ENCODE measurements at places on chromosomes 2 and 18. TPM values are rescaled to one million over a fixed set of nuclear protein-coding genes. Genes with fewer than 3 reads are reported as not detected.

The ABCG8 gene
- not detected for total RNA-seq

The PLEKHH2 gene
- total RNA-seq = 0.58 TPM

The POTEI gene
- not detected for total RNA-seq

The TDRD15 gene
- not detected for total RNA-seq

The POTEJ gene
- not detected for total RNA-seq

The CYP27A1 gene
- 0.10 TPM for total RNA-seq

The HOXD12 gene
- total RNA-seq = not detected

The SPR gene
- 0.31 TPM for total RNA-seq

The C18orf54 gene
- 7.1 TPM for total RNA-seq

The VSNL1 gene
- total RNA-seq = not detected

The CNTNAP5 gene
- not detected for total RNA-seq

The ACKR3 gene
- 6.1 TPM for total RNA-seq

The PRKAG3 gene
- not detected for total RNA-seq

The ADGRF3 gene
- total RNA-seq = 5.2 TPM

The IL1R2 gene
- not detected for total RNA-seq

The GAREM1 gene
- total RNA-seq = not detected
